EL (cell line): ENCODE measurements at places on chromosomes 13 and 19.

- peak; percentile 67 for DNase-seq
These were observed 6.5 kb upstream of the DOCK6 start for GRCh38 chr19:11268783-11269267.

DNA sequence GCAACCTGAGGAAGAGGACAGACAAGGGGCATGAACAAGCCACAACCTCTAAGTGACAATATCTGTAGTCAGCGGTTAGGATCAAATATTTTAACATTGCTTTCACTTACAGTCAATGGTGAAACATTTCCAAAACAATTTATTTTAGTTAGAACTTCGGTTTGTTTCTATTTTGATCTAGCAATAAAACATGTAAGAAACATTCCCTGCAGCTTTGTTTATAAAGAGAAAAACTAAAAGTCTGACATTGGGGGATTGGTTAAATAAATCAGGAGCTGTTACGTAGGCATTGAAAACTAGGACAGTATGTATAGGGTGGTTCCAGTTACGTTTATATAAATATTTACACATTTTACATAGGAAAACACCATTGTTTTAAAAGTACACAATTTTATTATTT lies 3.4 kb downstream of the URI1 start:
- no peak for DNase-seq

GRCh38 chr19:46552891-46553290 lies 48.2 kb upstream of the CALM3 start:
- DNase-seq: no peak

DNA sequence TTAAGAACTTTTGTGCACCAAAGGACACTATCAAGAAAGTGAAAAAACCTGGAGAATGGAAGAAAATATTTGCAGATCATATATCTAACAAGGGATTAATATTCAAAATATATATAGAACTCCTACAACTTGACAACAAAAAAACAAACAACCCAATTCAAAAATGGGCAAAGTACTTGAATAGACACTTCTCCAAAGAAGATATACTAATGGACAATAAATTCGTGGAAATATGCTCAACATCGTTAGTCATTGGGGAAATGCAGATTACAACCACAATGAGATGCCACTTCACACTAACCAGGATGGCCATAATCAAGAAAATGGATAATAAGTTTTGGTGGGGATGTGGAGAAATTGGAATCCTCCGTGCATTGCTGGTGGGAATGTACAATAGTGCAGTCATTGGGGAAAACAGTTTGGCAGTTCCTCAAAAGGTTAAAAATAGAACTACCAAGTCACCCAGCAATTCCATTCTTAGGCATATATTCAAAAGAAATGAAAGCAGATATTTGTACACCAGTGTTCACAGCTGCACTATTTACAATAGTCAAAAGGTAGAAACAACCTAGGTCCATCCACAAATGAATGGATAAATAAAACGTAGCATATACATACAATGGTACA lies 2.2 kb upstream of the LSR start:
- no peak for DNase-seq

DNA sequence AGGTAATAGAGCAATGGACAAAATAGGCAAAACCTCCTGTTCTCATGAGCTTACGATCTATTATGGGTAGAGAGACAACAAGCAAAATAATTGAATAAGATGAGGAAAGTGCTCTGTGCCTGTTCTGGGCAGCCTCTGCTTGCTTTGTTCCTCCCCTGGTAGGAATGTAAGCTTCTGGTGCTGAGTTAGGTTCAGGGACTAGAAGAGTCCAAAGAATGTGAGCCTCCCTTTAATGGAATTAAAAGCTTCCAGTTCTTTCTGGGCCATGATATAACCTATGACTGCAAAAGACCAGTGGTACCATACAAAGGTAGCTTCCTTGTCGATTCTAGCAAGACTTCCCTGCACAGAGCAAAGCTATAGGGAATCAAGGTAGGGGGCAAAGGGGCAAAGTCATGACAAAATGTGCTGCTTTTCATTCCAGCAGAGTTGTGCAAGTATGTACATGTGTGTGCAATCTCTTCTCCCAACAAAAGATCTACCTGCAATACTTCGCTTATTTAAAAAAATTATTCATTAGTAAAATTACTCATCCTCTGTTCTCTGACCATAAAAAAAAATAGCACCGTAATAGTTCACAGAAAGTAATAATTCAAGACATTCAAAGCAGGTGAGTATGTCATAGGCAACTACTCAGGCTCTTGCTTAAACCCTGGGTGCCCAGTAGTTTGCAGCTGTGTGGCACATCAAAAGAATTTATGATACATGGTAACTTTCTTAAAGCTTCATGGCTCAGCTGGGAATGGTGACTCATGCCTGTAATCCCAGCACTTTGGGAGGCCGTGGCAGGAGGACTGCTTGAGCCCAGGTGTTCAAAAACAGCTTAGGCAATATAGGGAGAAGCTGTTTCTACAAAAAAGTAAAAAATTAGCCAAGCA lies 21.4 kb downstream of the ACOD1 start:
- DNase-seq: peak; percentile 14

- DNase-seq: peak; percentile 27
These were observed 221.1 kb downstream of the TDRD3 start for GRCh38 chr13:60617991-60618733.

- no peak for DNase-seq
These were observed 1.8 kb upstream of the LRRC4B start for GRCh38 chr19:50569938-50570540.

GRCh38 chr13:21176982-21177284 lies 475 bp downstream of the MRPL57 start:
- DNase-seq: no peak

- DNase-seq: no peak
These were observed 113.3 kb downstream of the SIPA1L3 start for GRCh38 chr19:38020311-38020710.

DNA sequence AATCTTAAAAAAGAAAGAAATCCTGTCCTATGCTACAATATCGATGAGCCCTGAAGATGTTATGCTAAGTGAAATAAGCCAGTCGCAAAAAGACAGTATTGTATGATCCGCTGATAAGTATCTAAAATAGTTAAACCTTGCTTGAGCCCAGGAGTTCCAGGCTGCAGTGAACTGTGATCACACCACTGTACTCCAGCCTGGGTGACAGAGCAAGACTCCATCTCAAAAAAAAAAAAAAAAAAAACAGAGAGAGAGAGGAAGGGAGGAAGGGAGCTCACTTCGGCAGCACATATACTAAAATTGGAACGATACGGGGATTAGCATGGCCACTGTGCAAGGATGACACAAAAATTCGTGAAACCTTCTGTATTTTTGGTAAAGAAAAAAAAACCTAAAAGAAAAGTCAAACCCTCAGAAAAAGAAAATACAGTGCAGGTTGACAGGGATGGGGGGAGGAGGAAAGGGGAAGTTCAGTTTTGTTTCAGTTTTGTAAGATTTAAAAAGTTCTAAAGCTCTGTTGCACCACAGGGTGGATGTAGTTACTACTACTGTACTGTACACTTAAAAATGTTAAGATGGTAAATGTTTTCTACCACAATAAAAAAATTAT lies 8.4 kb downstream of the CLASRP start:
- DNase-seq: no peak

DNA sequence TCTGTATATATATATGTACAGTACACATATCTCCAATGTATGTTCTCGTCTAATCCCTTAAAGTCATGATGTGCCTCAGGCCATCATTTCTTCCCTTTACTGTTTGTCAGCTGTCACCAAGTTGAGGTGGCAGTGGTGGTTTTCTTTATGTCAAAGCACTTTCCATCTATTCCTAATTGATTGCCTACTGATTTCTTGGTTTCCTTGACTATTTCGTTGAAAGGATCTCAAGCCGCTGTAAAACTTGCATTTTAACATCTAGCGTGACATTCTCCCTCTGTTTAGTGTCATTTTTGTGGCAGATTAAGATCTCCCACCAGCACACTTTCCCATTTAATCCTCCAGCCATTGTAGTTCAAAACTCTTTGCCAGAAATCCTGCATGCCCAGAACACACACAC lies 25.0 kb upstream of the SPART start:
- no peak for DNase-seq

- DNase-seq: no peak
These were observed 25.5 kb upstream of the SACS start for GRCh38 chr13:23458989-23459388.

- peak; percentile 55 for DNase-seq
These were observed at the start of gene SLC8A2 for GRCh38 chr19:47471733-47472457. SLC8A2 (minus strand) TSS chr19:47471893; CDS start chr19:47466403, 5,490 bp downstream.

GRCh38 chr13:27712421-27712820 lies 79.9 kb upstream of the GSX1 start:
- no peak for DNase-seq

- no peak for DNase-seq
These were observed 356.6 kb downstream of the EFNB2 start for GRCh38 chr13:106178816-106179215.

DNA sequence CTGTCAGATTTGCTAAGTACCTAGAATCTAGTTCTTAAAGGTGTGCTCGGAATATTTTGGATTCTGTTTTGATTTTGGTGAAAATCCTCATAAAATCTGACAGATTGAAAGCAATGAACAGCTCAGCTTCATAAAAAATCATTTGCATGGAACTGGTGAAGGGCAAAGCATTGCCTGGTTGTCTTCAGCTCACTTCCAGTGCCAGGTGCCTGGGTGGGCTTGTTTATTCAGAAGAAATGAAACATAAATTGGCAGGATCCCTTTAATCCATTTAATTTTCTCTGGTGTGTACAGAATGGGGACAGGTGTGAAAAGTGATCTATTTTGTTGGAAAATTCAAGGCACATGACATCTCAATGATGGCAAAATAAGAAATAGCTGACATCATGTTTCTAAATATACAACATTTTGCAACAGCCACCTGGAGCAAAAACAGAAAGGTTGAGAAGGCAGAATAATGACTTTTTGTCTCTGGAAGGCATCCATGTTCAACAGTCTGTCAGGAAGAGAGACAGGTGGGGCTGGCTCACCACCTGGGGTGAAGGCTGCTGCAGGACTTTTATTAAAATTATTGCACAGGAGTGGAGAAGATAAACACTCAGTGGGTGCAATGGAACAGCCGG lies 52.2 kb downstream of the RFC3 start:
- DNase-seq: no peak

GRCh38 chr19:38551450-38551813 lies 66.3 kb downstream of the MAP4K1 start:
- DNase-seq: no peak

- DNase-seq: no peak
These were observed 1701.3 kb upstream of the PRR20A start for GRCh38 chr13:55439450-55439849.

DNA sequence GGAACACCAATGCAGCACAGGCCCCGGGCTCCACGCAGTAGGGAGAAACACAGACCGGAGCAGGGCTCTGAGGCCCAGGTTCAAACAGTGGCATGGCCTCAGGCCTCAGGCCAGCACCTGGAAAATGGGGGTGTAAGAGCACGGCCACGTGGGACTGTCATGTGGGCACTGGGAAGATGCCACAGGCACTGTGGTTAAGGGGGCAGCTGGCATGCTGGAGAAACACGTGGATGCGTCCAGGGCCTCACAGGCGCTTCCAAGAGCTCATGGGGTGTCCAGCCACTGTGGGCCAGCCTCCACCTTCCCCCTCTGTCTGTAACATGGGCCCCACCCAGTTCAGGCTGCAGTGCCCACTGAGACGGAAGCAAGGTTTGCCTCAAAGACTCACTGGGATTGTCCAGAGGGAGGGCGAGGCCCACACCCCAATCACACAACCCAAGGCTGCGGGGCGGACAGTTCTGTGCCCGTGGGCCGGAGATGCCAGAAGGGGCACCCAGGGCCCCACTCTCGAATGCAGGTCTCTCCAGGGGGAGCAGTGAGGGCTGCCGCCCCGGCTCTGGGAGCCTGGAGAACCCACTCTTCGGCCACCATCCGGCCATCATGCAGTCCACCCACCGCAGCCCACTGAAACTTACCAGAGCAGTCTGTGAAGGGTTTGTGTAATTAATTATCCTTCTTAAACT lies 6.3 kb upstream of the MBD3 start:
- no peak for DNase-seq
